ENCODE measurements at places on chromosomes 4 and X. TPM values are rescaled to one million over a fixed set of nuclear protein-coding genes. Genes with fewer than 3 reads are reported as not detected.

Gene PAGE1
- not detected for polyA plus RNA-seq

Gene SAGE1
- not detected for polyA plus RNA-seq

Gene PRDX4
- 62.2 TPM for polyA plus RNA-seq

Gene RGN
- 20.1 TPM for polyA plus RNA-seq

Gene SLC34A2
- polyA plus RNA-seq = 1.1 TPM

Gene IL13RA2
- 1.1 TPM for polyA plus RNA-seq

Gene HCCS
- polyA plus RNA-seq = 17.3 TPM

Gene GPR78
- not detected for polyA plus RNA-seq

Gene H2BW2
- 1.3 TPM for polyA plus RNA-seq

Gene CHST7
- polyA plus RNA-seq = 11.1 TPM

Gene SLC2A9
- polyA plus RNA-seq = 3.5 TPM

Gene PASD1
- polyA plus RNA-seq = not detected

Gene GRIA2
- polyA plus RNA-seq = 175 TPM

Gene TBX22
- polyA plus RNA-seq = 0.21 TPM

Gene PPP1R3F
- polyA plus RNA-seq = 24.1 TPM

Gene PAGE5
- not detected for polyA plus RNA-seq

Gene SUPT20HL2
- polyA plus RNA-seq = 0.13 TPM
